HS-27A (cell line): ENCODE measurements at places on chromosomes 5 and 9.

DNA sequence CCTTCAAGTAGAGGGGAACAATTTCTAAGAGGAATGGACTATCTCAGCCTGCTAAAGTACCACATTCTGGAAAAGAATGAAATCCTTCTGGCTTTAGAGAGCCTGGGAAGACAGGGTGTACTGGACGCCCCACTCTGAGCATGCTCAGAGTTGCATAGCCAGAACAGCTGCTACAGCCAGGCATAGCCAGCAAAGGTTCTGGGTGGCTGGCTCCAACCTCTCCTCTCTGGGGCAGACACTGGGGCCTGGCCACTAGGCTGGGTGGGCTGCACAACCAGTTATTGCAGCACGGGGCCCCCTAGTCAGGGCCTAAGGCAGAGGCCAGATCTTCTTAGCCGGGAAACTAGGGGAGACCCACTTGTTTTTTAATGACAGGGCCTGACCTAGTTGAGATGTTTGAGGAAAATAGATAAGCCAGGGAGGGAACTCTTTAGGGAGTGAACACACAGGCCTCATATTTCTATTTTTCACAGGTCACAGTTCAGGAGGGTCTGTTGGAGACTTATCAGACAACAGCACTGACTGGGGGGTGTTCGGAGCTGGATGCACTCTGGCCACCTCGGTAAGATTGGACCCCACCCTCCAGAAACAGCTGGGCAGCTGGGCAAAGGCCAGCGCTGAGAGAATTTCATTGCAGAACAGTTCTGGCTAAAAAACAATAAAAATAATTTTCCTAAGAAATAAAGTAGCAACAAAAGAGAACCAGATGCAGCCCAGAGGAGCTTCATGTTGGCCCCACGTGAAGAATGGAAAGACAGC is 142.9 kb downstream of the LPAR1 start:
- no peak for DNase-seq

- DNase-seq, result no peak
Observed at GRCh38 chr9:34500623-34501267, 22.0 kb downstream of the ENHO start.

DNA sequence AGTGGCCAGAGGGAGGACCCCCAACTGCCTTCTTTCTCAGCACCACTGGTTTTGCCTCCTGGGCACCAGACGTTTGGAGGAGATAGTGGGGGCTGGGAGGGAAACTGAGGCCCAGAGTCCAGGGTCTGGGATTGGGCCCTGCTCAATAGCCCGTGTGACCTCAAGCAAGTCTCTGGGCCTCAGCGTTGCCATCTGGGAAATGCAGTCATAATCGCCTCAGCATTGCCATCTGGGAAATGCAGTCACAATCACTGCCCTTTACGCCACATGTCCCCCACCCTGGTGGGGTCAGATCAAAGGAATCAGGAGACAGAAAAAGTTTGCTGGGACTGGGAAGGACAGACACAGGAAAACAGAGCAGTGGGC is 1.6 kb downstream of the SH2D3C start:
- DNase-seq, result no peak

GRCh38 chr9:136565086-136565714 is 19.4 kb upstream of the NOTCH1 start:
- DNase-seq, result no peak
